Activated CD4-positive, alpha-beta T cell treated with anti-CD3 and anti-CD28 coated beads for 4 hours (primary cell): ENCODE measurements at places on chromosomes 7 and 10.

GRCh38 chr10:126104767-126105166 lies 208.4 kb downstream of the FANK1 start:
- DNase-seq: no peak

GRCh38 chr7:134763960-134764359 lies 15.5 kb upstream of the CALD1 start:
- DNase-seq: no peak

DNA sequence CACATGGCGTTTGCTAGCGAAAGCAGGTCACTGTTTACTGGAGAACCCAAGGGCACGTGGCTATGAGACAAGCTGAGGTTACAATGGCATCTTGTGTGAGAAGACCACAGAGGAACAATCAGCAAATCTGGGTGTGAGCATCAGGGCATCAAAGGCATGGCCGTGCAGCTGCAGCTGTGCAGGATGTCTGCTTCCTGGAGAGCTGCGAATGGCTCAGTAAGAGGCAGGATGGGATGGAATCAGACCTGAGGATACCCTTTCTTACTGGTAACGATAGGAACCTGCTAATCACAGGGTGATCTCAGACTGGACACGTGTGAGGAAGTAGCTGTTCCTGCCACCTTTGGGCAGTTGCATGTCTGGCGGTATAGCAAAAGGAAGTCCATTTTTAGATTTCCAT lies 119.5 kb downstream of the RNF216 start:
- no peak for DNase-seq

DNA sequence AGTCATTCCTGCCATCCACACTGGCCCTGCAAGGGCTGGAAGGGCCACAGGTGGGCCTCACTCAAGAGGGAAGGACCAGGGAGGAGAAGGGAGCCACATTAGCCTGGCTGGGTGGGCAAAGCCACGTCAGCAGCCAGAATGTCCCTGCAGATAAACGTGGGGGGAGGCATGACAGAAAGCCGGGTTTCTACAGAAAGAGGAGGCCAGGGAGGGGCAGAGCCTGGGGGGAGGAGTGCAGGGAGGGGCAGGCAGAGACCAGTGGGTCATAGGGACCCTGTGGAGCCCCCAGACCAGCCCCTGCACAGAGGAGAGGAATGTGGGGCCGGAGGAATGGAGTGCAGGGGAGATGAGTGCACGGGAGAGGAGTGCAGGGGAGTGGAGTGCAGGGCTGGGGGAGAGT lies 590.2 kb downstream of the PTPRN2 start:
- DNase-seq: no peak

- no peak for DNase-seq
Measured at GRCh38 chr7:17965603-17966002, 25.3 kb upstream of the SNX13 start.

GRCh38 chr7:150686030-150686631 lies 625 bp downstream of the GIMAP2 start:
- no peak for DNase-seq

GRCh38 chr10:58952747-58953466 lies 223.5 kb upstream of the PHYHIPL start:
- DNase-seq: no peak

- no peak for DNase-seq
Measured at GRCh38 chr10:58026036-58026435, 241.7 kb downstream of the IPMK start.

DNA sequence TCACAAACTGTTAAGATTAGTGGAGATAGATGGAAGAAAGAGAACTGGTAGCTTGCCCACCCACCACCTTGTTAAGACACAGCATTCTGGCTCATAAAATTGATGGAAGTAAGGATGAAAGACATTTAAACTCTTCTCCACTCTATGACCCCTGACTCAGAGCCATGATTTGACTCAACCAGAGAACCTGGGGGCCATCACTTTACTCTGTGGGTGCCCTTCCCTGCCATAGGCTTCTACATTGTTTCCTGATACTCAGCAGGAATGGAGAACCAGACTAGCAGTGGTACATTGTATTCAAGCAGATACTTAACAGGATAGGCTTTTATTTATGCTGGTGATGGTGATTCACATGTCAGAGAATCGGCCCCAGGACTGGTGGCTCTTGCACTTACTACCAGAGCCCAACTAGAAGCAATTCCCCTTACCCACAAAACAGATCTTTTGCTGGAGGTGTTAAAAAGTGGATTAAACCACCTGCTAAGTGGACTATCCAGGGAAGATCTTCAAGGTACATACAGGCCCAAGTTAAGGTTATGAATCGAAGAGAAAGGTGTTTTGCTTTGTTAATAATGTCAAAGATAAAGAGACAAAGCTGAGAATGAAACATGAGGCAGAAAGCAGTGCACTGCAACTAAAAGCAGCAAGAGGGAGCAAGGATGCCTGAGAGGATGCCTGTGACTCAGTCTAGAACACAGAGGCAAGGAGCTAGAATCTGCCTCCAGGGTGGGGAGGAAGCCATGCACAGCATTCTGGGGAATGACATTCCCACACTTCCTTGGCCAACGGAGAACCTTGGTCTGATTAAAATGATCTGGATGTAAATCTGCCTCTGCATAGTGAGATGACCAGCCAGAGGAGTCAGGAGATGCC lies 36.0 kb upstream of the GLI3 start:
- no peak for DNase-seq

DNA sequence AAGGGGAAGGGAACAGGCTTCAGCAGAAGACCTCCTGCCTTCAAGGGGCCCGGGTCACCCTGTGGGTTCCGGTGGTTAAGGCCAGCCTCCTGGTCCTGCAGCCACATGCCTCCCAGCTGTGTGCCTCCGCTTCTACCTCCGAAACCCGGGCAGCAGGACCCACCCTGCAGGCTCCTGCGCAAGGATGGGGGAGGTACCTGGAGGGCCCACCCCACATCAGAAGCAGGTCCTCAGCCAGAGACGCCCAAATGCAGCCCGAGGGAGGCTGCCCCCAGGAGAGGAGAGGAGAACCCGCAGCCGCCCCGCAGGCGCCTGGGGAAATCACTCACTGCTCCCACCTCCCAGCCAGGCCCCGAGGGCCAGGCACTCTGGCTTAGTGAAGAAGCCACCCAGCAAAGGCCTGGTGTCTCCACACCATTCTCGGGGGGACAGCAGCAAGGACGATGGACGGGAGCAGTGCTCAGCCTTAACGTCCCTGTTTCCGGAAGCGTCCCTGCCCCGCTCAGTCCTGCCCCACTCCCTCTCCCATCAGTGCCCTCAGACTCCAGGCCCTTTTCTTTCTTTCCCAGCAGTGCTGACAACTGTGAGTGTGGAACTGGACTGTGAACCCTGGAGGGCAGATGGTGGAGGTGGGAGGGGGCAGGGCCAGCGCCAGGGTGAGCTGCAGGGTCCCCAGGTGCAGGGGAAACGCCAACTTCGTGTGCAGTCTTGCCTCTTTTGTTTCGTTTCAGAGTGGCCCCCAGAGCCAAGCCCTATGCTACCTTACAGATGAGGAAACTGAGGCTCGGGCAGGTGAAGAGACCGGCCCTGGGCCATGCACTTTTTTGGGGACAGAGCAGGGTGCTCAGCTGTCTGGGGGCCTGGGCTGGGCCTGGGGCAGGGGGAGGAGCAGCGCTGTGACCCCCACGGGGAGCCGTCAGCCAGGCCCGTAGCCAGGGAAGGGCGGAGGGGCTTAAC lies 138.0 kb downstream of the FAM53B start:
- no peak for DNase-seq

GRCh38 chr7:93889261-93889660 lies 1.3 kb downstream of the TFPI2 start:
- DNase-seq: no peak

DNA sequence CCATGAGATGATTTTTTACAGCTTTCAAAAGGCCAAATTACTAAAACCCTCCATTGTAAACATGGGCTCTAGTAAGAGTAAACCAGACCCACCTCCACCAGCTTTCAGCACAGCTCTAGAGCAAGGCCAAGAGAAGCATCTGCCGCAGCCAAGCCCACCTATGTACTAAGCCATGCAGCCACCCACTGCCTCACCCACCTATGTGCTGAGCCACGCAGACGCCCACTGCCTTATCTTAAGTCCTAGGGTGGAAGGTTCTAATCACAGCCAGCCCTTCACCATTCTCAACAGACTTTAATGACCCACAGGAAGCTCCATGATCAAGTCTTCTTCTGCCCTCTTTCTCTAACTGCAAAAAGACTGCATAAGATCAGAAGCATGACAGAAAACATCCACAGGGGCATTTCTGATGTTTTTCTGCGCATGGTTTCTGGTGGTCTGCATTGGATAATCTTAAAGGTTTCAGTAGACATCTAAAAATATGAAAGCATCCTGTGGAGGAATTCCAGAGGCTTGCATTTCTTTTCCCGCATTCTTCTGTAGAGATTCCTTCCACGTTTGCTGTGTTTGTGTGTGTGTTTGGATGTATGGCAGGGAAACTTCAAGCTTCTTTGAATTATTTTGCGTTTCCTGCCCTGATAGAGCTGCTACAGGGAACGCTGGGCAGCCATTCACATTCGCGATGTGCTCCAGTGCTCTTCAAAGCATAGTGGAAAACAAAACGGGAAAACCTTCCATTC lies 286.1 kb upstream of the KLF6 start:
- DNase-seq: no peak

- no peak for DNase-seq
Measured at GRCh38 chr10:75426880-75427279, 4.5 kb upstream of the LRMDA start.

DNA sequence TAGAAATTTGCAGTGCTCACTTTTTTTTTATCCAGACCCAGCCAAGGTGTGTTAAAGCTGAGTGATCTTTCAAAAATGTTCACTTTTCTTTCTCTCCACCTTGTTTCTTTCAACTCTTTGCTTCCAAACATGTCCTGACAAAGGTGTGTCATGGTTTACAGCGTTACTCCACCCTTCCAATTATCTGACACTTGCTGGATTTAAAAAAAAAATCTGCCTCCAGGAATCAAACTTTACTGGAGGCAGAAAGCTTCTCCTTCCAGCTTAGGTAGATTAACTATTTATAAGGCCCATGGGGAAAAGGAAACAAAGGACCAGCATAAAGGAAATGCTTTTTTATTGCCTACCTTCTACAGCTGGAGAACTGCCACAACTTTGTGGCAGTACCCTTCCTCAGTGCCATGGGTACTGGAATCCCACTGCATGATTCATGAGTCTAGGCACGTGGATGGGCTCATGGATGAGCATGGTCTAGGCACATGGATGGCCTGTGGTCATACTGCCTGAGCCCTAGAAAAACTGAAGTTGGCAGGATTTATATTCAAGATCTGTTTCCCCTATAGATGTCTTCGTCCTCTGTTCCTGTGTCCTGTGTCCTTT lies at the start of gene COL17A1:
COL17A1 (minus strand) TSS at position 80 of the 600 bp plus-strand sequence. CDS start 5,207 bp downstream, outside the sequence.
- DNase-seq: no peak

DNA sequence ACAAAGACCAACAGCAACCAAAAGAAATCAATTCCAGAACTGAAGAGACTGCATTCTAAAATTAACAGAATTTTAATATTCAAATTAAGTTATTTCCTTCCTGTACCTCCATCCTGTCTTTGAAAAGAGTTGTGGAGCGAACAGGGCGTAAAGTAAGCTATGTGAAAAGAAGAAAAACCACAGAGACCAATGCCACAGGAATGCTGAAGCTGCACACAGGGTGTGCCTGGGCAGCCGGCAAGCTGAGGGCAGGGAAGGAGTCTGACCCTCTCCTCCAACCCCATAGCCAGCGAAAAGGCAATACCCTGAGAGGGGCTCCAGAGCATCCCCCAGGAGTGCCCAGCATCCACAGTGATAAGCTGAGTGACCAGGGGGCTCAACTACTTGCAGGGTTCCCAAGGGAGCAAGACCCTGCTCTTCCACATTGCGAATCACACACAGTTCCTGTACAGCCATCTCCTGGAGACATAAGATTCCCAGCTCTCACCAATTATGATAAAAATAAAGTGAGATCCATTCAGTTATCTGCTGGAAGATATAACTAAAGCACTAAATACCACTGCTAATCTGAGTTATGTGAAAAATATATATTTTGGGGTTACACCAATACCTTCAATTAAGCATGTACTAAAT lies 93.8 kb downstream of the PARD3 start:
- DNase-seq: no peak
